ENCODE measurements at places on chromosomes 16 and 17.

DNA sequence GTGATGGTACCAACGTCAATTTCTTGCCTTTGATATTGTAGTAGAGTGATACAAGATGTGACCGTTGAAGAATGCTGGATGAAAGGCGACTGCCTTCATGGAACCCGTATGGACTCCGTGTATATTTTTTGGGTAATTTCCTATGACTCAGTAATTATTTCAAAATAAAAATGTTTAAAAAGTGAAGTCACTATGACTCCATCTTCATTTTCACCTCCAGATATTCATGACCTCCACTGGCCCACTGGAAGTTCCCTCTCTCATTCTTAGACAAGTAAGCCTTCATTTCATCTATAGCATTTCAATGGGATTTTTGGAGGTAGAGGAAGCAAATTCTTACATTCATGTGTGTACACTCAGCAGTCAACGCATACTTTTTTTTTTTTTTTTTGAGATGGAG is 111.8 kb upstream of the NUDT7 start:
- no peak for DNase-seq

DNA sequence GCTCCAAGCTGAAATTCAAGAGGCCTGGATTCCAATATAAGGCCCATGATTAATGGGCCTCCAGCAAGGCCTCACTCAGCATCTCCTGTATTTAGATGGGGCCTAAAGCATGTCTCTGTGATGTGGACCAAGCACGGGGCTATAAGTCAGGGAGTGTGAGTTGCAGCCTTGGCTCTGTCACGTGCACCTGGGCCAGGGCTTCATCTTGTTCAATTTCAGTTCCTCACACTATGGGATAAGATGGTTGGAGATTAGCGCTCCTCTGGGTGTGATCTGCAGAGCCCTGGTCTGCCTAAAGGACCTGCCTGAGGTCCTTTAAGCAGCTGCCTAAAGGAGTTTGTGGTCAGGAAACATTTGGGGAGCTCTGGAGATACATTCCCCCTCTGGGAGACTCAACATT is 25.2 kb downstream of the KLHL36 start:
- no peak for DNase-seq

DNA sequence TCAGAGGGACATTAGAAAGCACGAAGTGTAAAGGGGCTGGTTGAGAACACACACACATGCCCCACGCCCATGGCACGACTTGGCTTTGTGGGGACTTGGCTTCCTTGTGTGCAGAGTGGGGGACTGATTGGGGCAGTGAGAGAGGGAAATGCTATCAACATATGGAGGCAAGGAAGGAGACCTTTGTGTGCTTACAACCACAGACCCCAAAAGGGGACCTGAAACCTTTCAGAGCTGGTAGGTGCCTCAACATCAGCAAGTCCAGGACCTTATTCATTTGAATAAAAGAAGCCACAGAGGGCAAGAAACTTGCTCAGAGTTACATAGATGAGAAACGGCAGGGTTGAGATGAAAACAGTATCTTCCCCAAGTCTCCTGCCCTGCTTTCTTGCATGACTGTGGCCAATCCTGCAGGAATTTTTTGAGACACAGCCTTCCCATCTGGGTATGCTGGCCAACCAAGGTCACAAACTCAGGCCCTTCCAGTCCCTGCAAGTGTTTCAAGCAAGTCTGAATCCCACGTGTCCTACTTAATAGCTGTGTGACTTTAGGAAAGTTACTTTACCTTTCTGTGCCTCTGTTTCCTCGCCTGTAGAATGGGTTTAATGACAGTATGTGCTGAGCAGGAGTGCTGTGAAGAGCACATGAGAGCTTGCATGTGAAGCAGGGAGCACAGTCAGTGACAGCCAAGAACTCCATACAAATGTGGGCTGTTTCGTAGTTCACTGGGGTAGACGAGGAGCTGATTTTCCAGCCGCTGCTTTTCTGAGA is 26.2 kb downstream of the C16orf78 start:
- no peak for DNase-seq

DNA sequence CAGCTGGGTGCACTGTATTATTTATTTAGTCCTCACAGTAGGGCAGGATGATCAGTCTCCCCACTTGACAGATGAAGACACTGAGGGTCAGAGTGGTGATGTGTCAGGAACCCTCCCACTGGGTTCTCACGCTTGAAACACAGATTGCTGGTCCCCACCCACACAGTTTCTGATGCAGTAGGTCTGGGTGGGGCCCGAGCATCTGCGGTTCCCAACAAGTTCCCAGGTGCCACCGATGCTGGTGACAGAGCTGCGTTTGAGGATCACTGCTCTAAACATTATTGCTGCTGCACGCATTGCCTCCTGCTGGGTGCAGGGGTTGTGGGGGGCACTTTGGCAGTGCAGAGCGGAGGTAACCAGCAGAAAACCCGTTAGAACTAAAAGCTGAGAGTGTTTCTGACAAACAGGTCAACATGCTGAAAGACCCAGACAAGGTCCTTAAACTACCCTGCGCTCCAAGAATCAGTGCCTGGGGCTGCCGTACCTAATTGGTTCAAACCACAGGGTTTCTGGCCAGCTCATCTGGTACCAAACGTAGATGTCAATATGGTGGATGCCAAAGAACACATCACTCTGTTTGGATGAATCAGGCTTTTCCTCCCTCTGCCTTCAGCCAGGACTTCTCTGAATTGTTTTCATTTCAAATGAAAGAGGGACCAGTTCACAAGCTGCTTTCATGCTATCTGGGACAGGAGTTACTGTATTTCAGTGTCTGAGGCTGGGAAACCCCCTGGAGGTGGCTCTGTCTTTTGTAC is 76.0 kb downstream of the ABCC1 start:
- peak; percentile 67 for DNase-seq

DNA sequence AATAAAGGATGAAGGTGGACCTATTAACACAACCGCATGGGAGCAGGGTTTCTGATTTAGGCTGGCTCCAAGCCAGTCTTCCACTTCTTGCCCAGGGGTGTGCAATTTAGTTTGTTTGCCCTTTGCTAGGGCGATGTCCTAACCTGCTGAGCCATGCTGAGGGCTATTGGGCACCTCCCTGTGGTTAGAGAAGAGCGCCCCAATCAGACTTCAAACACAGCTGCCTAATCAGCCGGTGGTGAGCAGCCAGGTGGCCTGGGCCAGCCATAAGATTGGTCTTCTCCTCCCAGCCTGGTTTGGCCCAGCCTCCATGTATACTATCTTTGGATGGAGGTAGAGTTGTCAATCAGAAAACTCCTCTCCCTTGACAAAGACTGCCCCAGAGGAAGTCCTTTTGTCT is 15.7 kb downstream of the TMEM94 start:
- no peak for DNase-seq

- no peak for DNase-seq
Observed at GRCh38 chr17:73337330-73337710, 25.5 kb upstream of the CDC42EP4 start.

DNA sequence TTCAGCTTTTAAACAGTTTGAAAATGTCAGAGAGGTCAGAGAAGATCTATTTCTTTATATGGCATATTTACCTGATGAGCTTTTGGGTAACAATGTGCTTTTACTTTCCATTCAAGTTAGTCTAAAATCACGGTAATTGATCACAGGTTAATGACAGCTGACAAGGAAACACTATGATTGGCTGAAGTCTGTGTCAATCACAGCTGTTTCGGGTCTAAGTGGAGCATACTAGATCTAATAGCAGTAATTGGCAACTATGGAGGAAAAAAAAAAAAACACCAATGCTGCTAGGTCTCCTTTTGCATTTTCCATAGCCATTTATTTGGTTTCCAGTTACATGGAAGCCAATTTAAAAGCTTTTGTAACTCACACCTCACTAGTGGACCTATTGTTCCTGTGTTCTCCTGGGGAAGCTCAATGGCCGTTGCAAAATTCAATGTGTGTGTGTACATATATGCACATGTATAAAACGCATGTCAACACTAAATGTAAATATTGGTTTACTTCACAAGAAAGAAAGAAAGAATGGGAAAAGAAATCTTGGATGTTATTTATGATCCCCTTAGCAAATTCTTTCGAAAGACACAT is 568.3 kb upstream of the ZFHX3 start:
- no peak for DNase-seq

DNA sequence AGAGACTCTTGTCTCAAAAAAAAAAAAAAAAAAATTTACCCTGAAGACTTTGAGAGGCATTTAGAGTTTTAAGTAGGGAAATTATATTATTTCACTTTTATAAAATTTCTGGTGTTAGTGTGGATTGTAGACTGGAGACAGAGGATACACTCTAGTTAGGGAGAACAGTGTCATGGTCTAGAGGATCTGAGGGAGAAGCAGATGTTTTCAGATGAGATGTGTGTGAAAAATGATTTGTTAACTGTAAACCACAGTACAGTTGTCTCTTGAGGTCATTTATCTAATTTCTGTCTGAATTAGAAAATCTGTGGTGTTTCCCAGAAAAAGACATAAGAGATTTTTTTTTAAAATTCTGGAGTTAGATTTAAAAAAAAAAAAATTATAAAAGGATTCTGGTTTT is 54.8 kb downstream of the NUP88 start:
- no peak for DNase-seq

- DNase-seq: peak; percentile 36
Observed at GRCh38 chr16:84277244-84277823, 17.3 kb upstream of the WFDC1 start.

DNA sequence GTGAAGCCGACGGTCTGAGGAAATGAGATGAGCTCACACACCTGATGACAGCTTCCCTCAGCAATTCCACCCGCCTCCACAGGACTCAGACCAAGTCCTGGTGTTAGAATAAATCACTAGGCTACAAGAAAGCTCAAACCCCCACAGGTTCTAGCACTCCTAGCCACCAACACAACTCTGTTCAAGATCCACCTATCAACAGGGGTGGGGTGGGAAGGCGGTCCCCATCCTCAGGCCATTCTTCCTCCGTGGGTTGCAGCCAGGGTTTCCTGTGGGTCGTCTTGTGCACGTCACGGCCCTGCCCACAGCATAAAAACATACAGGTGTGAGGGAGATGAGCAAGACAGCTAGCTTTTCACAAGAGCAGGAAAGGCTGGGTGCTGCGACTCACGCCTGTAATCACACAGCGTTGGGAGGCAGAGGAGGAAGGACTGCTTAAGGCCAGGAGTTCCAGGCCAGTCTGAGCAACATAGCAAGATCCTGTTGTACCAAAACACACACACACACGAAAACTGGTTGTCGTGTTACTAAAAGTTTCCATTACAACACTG is 81.1 kb downstream of the ANKRD11 start:
- DNase-seq: peak; percentile 91

GRCh38 chr16:27717726-27718125 is 167.8 kb downstream of the KATNIP start:
- no peak for DNase-seq

DNA sequence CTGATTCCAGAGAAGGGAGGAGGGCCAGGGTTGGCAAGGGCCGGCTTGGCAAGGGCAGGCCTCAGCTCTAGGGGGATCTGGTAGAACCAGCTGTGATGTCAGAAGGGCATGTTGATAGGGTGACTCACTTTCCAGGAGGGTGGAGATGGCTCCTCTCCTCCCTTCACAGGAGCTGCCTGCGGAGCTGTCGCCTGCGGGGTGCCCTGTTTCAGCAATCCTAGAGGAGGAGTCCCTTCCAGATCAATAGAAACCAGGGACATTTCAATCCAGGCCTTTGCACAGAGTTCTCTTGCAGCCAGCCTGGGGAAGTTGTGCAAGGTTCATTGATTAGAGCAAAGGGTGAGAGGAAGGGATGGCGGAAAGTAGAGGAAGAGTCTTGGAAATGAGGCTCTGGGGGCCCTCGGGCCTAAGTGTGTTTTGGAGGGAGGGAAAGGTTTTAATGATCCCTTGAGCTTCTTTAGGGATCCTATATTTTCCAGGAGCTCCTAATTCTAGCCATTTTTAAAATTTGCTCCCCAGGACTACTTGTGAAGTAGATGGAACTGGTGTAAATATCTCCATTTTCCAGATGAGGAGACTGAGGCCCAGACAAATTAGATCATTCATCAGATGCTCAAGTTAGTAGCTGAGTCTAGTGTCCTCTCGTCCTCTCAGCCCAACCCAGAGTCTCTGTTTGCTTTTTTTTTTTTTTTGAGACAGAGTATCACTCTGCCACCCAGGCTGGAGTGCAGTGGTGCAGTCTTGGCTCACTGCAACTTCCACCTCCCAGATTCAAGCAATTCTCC is 24.8 kb upstream of the CSNK2A2 start:
- DNase-seq: no peak

DNA sequence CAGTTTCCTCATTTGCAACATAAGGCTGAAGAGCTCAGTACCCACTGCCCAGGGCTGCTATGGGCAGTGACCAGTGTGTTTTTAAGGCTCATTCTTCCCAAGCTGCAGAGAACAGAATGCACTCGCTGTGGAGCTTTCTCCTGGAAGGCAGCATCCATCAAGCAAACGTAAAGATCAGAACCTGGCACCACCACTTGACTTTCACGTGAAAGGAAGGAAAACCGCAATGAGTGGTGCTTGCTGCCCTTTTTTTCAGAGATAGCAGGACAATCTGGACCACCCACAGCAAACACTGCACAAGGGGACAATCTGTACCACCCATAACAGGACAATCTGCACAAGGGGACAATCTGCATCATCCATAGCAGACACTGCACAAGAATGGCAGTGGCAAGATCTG is 11.2 kb downstream of the CSNK1D start:
- DNase-seq: no peak

- DNase-seq: no peak
Observed at GRCh38 chr16:63922560-63922959, 1199.3 kb downstream of the CDH11 start.

DNA sequence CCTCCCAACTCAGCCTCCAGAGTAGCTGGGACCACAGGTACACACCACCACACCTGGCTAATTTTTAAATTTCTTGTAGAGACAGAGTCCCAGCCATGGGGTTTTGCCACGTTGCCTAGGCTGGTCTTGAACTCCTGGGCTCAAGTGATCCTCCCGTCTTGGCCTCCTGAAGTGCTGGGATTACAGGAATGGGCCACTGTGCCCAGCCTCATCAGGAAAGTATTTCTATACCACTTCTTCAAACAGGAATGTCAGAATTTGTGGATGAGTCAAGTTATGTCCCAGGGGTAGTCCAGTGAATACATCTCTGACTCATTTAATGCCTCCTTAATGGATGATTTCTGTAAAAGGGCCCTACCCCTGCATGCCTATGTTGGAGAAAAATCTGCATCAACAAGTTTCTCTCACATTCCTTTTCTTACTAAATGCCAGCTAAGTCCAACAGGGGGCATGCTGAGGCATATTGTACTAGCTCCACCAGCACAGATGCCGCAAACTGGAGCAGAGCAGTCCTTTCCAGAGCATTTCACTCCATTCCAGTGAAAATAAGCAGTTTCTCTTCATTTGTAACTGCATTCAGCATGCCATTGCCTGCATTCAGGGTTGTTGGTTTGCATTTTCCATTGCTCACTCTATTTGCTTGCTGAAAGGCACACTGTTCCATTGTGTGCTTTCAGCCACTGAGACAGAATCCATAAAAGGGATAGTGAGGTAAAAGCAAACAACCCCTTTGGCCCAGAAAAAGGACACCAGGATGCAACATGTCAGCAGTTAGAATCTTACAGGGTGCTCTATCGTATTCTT is 5.3 kb upstream of the CAVIN1 start:
- peak; percentile 40 for DNase-seq

DNA sequence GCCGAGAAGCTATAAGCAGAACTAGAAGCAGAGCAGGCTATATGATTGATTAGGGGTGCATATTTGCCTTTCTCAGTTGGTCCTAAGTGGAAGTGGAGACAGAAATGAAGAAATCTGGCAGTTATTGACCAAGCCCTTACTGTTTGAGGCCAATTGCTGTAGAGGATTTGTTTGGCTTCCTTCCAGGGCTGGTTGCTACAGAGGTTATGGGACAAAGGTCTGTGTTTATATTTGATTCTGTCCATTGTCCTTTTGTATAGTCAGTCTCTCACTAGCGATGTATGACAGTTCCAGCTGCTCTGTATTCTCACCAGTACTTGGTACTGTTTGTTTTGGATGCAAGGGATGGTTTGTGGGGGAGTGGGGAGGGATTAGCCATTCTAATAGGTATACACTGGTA is 7.3 kb upstream of the ALOX15 start:
- DNase-seq: no peak

- no peak for DNase-seq
Observed at GRCh38 chr17:29616300-29617048, 6.2 kb downstream of the CORO6 start.
